ENCODE measurements at places on chromosomes 4 and X. TPM values are rescaled to one million over a fixed set of nuclear protein-coding genes. Genes with fewer than 3 reads are reported as not detected.

DNA sequence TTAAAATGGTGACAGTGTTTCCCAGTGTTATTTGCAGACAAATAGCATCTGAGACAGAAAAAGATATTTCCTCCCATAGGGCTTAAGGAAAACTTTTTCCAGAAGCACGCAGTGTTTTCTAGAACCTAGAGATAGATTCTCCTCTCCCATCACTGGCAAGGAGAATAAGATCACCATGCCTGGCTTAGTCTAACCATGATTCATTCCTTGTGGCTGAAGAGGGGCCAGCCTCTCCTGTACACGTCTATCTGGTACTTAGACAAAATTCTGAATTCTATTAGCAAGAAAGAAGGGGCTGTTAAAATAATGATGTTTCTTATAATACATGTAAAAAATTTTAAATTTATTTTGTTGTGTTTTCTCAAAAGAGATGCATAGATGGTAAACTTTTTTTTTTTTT, 296.1 kb upstream of the LDB2 start:
- DNase-seq = no peak

- no peak for DNase-seq
Measured at GRCh38 chr4:31081366-31081765, 361.2 kb downstream of the PCDH7 start.

DNA sequence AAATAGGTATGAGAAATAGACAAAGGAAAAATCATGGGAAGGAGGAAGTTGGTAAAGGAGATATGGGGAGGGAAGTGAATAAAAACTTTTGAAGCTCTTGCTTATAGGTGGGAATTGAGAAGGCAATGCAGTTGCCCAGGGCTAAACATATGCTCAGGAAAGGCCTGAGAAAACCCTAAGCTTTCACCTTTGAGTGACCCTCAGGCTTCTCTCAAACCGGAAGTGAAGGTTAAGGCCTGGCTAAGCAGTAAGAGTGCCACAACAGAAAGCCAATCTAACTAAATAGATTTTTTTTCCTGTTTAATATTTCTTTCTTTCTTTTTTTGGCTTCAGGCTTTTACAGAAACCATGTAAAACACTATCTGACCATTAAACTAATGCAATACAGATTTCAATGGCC, 69.5 kb upstream of the GABRA3 start:
- no peak for DNase-seq

DNA sequence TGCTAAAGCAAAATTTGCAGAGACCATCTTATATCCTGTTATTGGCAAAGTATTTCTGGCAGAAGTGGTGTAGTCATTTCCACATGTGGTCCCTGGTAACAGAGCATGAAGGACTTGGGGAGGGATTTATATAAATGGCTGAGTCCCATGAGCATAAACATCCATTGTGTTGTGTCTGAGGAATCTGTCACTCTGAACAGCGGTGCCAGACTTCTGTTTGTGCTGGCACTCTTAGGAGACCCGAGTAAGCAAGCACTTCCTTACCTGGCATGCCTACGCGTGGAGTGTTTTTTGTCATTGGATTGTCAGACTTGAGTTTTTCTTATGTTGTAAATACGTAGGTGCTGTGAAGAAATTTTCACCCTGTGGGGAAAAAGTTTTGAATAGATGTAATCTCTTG, 285.9 kb downstream of the ARHGAP10 start:
- no peak for DNase-seq

DNA sequence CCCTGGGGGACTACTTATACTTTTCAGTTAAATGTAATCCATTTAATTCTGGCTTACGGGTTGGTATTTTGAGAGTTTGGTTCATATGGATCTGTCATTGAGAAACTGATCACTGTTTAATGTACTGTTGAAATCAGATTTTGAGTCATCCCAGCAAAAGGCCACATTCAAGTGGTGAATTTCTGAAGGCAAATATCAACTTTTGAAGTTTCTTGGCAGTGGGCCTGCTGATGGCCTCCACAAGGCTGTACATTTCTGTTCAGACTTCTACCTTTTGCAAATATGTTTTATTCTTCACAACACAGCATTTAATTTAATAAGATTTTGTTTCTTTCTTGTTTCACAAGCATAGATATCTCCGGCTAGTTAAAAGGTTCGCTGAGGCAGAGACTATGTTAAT, 138.7 kb downstream of the PDGFC start:
- no peak for DNase-seq

GRCh38 chrX:115449742-115450141, 111.2 kb upstream of the PLS3 start:
- no peak for DNase-seq

- DNase-seq = no peak
Measured at GRCh38 chr4:14743601-14744000, 258.7 kb upstream of the CPEB2 start.

Gene SYTL5
- not detected for total RNA-seq

DNA sequence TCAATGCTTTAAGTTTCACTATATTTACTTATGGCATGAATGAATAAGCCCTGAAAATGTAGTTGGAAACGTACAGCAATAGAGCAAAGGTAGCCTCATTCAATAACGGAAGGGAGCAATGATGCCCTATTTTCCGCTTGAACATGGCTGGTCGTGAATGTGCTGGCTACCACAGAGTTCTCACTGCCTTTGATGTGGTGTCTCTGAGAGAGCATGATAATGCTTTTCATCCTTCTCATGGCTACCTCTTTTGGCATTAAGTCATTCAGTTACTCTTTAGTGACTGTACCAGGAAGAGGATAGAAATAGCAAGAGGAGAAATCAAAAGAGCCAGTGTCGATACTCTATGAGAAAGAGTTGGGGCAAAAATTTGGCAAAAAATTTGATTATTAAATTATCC, 308.0 kb downstream of the PPP3CA start:
- no peak for DNase-seq

DNA sequence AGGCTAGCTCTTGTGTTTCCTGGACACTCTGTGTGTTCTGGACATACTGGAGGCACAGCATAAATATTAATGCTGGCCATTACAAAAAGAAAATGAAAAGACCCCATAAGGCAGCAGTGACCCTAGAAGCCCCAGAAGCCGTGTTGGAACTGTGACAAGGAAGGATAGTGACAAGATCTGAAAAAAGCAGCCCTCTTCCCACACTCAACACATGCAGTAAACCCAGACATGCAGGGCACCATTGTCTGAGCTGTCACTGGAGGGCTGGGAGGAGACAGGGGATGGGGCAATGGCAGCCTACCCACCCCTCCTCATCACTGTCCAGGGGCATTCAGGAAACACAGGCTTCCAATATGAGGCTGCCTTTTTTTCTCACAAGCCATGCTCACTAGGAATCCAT, 6.5 kb downstream of the TRIM2 start:
- DNase-seq = no peak

Measured in activated naive CD4-positive, alpha-beta T cell treated with anti-CD3 and anti-CD28 coated beads, Interleukin-2, amount 50 U/mL, for 72 hours (primary cell).